Smooth muscle cell of trachea (primary cell): ENCODE measurements at places on chromosomes 7 and 10. TPM values are rescaled to one million over a fixed set of nuclear protein-coding genes. Genes with fewer than 3 reads are reported as not detected.

The EIF4H gene
- total RNA-seq: 356 and 392 TPM in 2 replicates

The SMKR1 gene
- 0.66 TPM in 1 of 2 replicates, not detected in the other for total RNA-seq

The CLRN3 gene
- total RNA-seq: not detected in 2 replicates

The GPR85 gene
- total RNA-seq: 1.5 and 1.9 TPM in 2 replicates

The CDK14 gene
- total RNA-seq: 42.8 and 68.5 TPM in 2 replicates

The PCBD1 gene
- 32.3 and 59.7 TPM in 2 replicates for total RNA-seq

The SLC13A1 gene
- total RNA-seq: not detected in 2 replicates

The CLCN1 gene
- total RNA-seq: not detected in 2 replicates

The KLF14 gene
- under 0.01 TPM in 1 of 2 replicates, not detected in the other for total RNA-seq

The SEMA3C gene
- 156 and 163 TPM in 2 replicates for total RNA-seq

The EN2 gene
- not detected in 2 replicates for total RNA-seq

The CCNJ gene
- total RNA-seq: 2.8 and 4.6 TPM in 2 replicates

The EBF3 gene
- total RNA-seq: 9.9 and 16.5 TPM in 2 replicates

The FAM25C gene
- total RNA-seq: not detected in 2 replicates

The NME8 gene
- not detected in 2 replicates for total RNA-seq

The MCM10 gene
- total RNA-seq: 0.99 and 6.0 TPM in 2 replicates

The SEC31B gene
- 2.2 and 4.1 TPM in 2 replicates for total RNA-seq

The MOGAT3 gene
- not detected in 2 replicates for total RNA-seq

The NUTM2A gene
- 0.29 and 2.3 TPM in 2 replicates for total RNA-seq

The HOXA2 gene
- 1.3 and 2.6 TPM in 2 replicates for total RNA-seq

The SFMBT2 gene
- total RNA-seq: 1.7 and 5.2 TPM in 2 replicates

The MYH16 gene
- total RNA-seq: not detected in 2 replicates

The EGR2 gene
- total RNA-seq: 0.15 and 0.33 TPM in 2 replicates

The PON1 gene
- not detected in 2 replicates for total RNA-seq

The GATAD1 gene
- total RNA-seq: 26.9 and 30.8 TPM in 2 replicates

The PNLIPRP2 gene
- total RNA-seq: not detected in 2 replicates

The TET1 gene
- total RNA-seq: 3.3 and 4.7 TPM in 2 replicates

The OR9A2 gene
- total RNA-seq: not detected in 2 replicates

The SFTPA1 gene
- total RNA-seq: not detected in 2 replicates

The PRSS2 gene
- not detected in 2 replicates for total RNA-seq

The ALDH18A1 gene
- total RNA-seq: 92.8 and 135 TPM in 2 replicates

The GIMAP8 gene
- 0.15 TPM in 1 of 2 replicates, not detected in the other for total RNA-seq
